ENCODE measurements at places on chromosomes 5 and 9.

DNA sequence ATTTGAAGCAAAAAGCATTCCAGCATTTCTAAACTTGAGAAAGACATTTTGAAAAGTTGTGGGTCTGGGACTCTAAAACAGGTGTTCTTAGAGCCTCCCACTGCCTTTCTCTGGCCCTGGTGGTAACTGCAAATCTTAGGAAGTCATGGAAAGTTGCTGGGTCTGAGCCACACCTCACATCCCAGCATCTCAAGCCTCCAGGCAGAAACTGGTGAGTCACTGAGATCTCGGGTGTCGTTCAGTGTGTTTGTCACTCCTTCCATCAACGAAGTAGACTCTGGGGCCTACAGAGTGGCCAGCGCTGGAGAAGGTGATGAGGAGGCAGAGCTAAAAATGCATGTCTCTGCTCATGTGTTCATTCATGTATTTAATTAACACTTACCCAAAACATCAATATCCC is 59.6 kb upstream of the C5orf58 start:
- DNase-seq = no peak

DNA sequence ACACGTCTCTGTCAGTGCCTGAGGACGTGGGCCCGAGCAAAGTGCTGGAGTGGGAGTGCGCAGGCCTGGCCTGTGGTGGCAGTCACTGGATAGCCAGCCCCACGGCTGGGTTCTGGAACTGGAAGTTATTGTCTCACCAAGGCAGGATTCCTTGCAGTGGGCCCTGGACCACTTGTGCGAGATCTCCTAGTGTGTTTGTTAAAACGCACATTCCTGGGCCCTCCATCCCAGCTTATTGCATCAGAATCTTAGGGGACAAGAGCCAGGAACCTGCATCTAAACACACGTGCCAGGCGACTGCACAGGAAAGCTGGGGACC is 26.9 kb downstream of the PTPA start:
- no peak for DNase-seq

- DNase-seq = no peak
These were observed 50.1 kb downstream of the ADAMTS2 start for GRCh38 chr5:179294891-179295777.

DNA sequence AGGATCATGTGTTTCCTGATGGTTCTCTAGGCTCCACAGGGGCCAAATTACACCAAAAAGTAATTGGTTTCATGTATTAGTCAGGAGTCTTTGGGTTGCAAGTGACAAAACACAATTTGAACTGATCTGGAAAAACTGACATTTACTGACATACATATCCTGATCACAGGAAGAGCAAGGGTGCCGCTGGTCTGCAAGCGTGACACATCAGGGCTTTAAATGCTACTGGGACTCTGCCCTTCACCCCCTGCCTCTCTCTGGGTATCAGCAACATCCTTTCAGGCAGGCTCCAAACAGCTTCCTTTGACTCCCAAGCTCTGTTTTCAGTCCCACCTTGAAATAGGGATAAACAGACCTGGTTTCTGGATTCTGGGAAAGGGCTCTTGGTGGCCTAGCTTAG is 197.5 kb downstream of the PALM2AKAP2 start:
- no peak for DNase-seq

- DNase-seq = no peak
These were observed at the start of gene SEPTIN8 for GRCh38 chr5:132777209-132778069. TSS of gene SEPTIN8 (minus strand) at chr5:132777239. CDS start at chr5:132777137, 102 bp downstream.

DNA sequence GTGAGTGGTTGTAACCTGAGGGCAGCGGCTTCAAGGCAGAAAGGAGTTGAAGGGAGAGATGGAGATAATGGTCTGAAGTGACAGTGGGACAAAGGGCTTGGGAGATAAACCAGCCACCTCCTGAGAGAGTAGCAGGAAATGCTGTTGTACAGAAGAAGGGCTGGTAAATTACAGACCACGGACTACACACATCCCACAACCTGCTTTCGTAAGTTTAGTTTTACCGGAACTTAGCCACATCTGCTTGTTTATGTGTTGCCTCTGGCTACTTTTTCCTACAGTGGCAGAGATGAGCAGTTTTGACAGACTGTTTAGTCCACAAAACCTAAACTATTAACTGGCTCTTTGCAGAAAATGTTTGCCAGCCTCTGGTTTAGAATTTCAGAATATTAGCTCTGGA is 269.5 kb downstream of the ARHGEF28 start:
- no peak for DNase-seq

GRCh38 chr9:7828334-7828733 is 28.8 kb upstream of the DMAC1 start:
- DNase-seq = no peak

- no peak for DNase-seq
These were observed 101.6 kb downstream of the CDH12 start for GRCh38 chr5:22751536-22751935.

DNA sequence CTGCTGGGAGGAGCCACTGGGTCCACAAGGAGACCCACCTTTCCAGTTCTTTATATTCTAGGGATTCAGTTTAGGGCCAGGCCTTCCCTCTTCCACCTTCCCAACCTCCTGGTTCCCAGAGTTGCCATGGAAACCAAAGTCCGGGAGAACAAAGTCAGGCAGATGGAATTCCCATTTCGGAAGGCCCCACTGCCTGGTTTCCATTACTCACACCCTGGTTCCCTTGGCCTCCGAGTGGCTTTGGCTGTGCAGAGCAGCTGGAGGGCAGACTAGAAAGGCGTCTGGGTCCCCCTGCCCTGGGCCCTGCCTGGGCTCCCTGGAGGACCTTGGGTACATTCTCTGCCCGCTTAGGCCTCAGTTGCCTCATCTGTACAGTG is 136.1 kb downstream of the RGS3 start:
- DNase-seq = no peak

DNA sequence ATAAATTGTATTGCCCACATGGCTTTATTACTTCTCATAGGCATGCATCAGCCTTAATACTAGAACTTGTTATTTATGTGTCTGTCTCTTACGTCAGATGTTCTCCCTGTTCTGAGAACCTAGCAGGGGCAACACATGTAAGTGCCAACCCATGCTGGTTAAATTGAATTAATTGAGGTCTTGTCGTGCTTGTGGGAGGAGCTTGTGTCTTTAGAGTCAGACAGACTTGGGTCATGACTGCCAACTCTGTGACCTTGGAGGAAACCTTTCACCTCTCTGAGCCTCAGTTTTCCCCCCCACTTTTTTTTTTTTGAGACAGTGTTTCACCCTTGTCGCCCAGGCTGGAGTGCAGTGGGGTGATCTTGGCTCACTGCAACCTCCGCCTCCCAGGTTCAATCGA is 2.2 kb upstream of the MEGF9 start:
- DNase-seq = no peak

GRCh38 chr5:116908537-116908936 is 333.9 kb upstream of the SEMA6A start:
- no peak for DNase-seq
